ENCODE measurements at places on chromosomes 2 and 18.

DNA sequence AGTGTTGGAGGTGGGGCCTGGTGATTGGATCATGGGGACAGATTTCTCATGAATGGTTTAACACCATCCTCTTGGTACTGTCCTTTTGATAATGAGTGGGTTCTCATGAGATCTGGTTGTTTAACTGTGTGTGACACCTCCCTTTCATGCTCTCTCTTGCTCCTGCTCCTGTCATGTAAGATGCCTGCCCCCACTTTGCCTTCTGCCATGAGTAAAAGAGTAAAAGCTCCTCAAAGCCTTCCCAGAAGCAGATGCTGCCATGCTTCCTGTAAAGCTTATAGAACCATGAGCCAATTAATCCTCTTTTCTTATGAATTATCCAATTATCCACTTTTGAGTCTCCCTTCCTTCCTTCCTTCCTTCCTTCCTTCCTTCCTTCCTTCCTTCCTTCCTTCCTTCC, 317.7 kb downstream of the RDH14 start:
- H3K27ac ChIP-seq: no peak overlapping the region
- no peaks in the 10 kb centered on the region for H3K36me3 ChIP-seq
- H3K4me3 ChIP-seq: no peak overlapping the region
- no peaks in the 10 kb centered on the region for H3K4me1 ChIP-seq
- DNase-seq: no peak
- H3K27me3 ChIP-seq: peaks cover 4% of the 10 kb centered on the region

DNA sequence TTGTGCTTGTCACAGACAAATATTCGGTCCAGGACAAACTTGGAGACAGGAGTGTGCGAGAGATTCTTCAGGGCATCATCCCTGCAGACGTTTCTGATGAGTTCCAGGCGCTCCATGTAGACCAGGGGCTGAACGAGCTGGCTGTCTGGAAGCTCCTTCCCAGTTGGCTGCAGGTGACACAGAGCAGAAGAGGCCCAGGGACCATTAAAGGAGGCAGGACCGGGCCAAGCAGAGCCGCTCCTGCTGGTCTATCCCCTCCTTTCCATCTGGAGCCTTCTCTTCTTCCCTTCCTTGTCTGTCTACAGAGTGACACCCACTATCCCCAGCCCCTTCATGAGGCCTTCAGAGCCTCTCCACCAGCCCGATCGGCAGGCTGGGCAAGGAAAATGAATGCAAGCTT, 19.5 kb downstream of the CHST10 start:
- no peak overlapping the region for H3K27ac ChIP-seq
- no peak overlapping the region for H3K4me3 ChIP-seq
- H3K36me3 ChIP-seq: no peaks in the 10 kb centered on the region
- H3K27me3 ChIP-seq: no peaks in the 10 kb centered on the region

- no peak for DNase-seq
- no peak overlapping the region for H3K4me3 ChIP-seq
- no peaks in the 10 kb centered on the region for H3K4me1 ChIP-seq
- H3K36me3 ChIP-seq: no peaks in the 10 kb centered on the region
- H3K27me3 ChIP-seq: no peaks in the 10 kb centered on the region
- H3K27ac ChIP-seq: no peak overlapping the region
These were observed 151.3 kb downstream of the CCDC85A start for GRCh38 chr2:56335101-56335500.

GRCh38 chr2:150466741-150467620, 20.5 kb downstream of the RND3 start:
- no peaks in the 10 kb centered on the region for H3K27me3 ChIP-seq
- H3K27ac ChIP-seq: no peak overlapping the region
- H3K4me1 ChIP-seq: no peaks in the 10 kb centered on the region
- no peak for DNase-seq

DNA sequence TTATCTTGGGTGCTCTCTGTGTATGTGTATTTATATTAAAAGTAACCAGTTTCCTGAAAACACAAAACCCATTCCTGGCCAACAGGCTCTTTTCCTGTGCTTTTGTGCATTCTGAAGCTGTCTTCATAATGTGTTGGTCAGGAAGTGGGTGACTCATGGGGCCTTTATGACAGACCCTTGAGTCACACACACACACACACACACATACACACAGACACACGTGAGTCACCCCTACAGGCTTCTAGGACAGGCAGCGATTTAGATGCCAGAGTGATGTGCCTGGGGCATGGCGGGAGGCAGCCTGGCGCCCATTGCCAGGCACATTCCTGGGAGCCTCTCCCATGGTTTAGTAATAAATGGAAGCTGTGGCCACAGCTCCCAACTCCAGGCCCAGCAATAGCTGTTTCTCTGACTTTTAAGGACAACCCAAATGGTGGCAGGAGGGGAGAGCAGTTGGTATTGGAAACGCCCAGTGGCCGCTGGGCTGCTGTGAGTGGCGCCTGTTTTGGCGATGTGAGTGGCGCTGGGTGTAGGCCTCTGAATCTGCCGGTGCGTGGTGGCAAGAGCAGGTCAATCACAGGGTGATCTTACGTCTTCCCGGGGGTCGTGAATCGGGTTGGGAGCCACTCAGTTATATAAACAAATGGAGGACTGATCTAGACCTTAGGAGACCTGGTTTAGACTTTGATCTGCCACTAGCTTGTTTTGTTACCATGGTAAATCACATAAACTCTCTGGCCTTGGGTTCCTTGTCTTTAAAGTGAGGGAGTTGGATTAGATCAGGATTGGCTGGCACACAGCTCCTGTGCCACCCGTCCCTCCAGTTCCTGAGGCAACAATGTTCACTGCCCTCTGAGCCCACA, 150.7 kb upstream of the DLX2 start:
- peak overlapping the region; percentile 46 for H3K27ac ChIP-seq
- no peak overlapping the region for H3K4me3 ChIP-seq
- DNase-seq: peak; percentile 53

DNA sequence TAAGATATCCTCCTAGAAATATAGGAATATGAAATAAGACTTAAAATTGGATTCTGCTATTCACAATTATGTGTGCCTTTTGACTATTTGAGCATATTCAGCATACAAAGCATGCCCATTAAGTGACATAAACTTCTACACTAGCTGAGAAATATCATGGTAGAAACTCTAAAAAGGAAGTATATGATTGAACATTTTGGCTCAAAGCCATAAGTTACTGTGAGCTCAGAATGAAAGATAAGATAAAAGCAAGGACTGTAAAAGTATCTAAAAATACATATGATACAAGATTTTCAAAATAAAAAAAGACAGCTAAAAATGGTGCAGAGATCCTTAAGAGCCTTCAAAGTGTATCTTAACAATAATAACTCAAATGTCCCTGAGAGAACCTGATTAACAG, 340.5 kb upstream of the SLC39A10 start:
- H3K27me3 ChIP-seq: no peaks in the 10 kb centered on the region
- no peak for DNase-seq
- no peak overlapping the region for H3K27ac ChIP-seq
- no peaks in the 10 kb centered on the region for H3K36me3 ChIP-seq

GRCh38 chr2:222494104-222494739, 69.9 kb downstream of the SGPP2 start:
- no peak overlapping the region for H3K27ac ChIP-seq
- peaks cover 3% of the 10 kb centered on the region for H3K36me3 ChIP-seq
- no peaks in the 10 kb centered on the region for H3K4me1 ChIP-seq
- no peak for DNase-seq
- H3K27me3 ChIP-seq: peaks cover 5% of the 10 kb centered on the region

GRCh38 chr2:222669353-222669752, 2.1 kb upstream of the MOGAT1 start:
- DNase-seq: no peak
- H3K36me3 ChIP-seq: no peaks in the 10 kb centered on the region
- H3K4me3 ChIP-seq: no peak overlapping the region
- H3K27ac ChIP-seq: no peak overlapping the region

- peaks cover 25% of the 10 kb centered on the region for H3K27me3 ChIP-seq
- H3K27ac ChIP-seq: no peak overlapping the region
- peaks cover 4% of the 10 kb centered on the region for H3K36me3 ChIP-seq
- no peak overlapping the region for H3K4me3 ChIP-seq
- DNase-seq: no peak
These were observed 36.3 kb downstream of the TPRKB start for GRCh38 chr2:73700661-73701447.

DNA sequence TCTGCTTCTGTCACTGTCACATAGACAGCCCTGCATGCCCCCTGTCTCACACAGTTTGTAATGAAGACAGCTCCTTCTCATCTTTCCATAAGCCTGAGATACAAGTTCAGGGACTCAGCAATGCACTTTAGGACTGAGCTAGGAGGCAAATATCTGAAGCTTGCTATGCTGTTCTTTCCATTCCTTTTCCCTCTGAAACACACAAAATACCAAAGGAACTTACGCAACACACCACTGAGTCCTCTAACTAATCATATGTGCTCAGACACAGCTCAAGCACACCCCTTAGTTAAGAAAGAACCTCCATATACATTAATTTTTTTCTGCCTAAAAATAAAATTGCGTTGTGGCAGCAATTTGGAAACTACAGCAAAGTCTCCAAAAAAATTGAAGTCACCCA, 17.9 kb downstream of the SERPINB8 start:
- no peaks in the 10 kb centered on the region for H3K27me3 ChIP-seq
- DNase-seq: no peak
- H3K4me1 ChIP-seq: no peaks in the 10 kb centered on the region
- H3K27ac ChIP-seq: no peak overlapping the region
- peaks cover 8% of the 10 kb centered on the region for H3K36me3 ChIP-seq
- H3K4me3 ChIP-seq: no peak overlapping the region

DNA sequence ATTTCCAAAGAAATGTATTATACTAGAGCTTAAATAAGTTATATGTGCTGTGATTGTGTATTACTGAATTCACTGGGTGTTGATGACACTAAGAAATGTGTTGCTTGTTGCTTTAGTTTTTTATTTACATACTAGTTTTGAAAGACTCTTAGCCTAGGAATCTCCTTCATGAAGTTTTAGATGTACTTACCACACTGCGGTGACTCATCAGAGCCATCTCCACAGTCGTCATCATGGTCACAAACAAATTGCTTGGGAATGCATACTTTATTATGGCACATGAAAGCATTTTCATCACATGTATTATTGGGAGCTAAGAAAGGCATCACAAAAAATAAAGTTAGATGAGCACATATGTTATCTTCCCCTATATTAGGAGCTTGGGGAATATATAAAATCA, 1624.2 kb downstream of the LRP1B start:
- H3K27me3 ChIP-seq: no peaks in the 10 kb centered on the region
- no peak overlapping the region for H3K4me3 ChIP-seq
- no peaks in the 10 kb centered on the region for H3K36me3 ChIP-seq
- no peaks in the 10 kb centered on the region for H3K4me1 ChIP-seq

GRCh38 chr2:97950329-97951154, 45.2 kb downstream of the TMEM131 start:
- peaks cover 59% of the 10 kb centered on the region for H3K4me1 ChIP-seq
- H3K27me3 ChIP-seq: no peaks in the 10 kb centered on the region
- H3K27ac ChIP-seq: no peak overlapping the region
- H3K36me3 ChIP-seq: peaks cover 17% of the 10 kb centered on the region
- no peak for DNase-seq

DNA sequence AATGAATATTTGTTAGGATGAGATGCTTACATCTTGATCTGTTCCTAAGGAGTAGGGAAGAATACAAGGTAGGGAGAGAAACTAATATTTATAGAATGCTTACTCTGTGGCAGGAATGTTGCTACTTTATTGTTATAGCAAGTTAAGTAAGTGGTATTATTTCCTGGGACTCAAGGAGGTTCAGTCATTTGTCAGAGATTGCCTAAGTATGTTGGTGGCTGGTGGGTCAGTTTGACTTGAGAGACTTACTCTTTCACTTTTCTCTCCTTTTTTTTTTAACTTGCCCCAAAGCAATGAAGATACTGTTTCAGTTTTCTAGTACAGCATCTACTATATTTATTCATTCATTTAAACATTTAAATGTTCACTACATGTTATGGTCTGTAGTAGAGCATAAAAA, 209.2 kb upstream of the STON1 start:
- peaks cover 55% of the 10 kb centered on the region for H3K4me1 ChIP-seq
- no peaks in the 10 kb centered on the region for H3K27me3 ChIP-seq
- H3K36me3 ChIP-seq: peaks cover 32% of the 10 kb centered on the region
- H3K27ac ChIP-seq: peak overlapping the region; percentile 67

- H3K27ac ChIP-seq: peak overlapping the region; percentile 28
- DNase-seq: no peak
- no peaks in the 10 kb centered on the region for H3K27me3 ChIP-seq
- peaks cover 20% of the 10 kb centered on the region for H3K4me1 ChIP-seq
- peaks cover 31% of the 10 kb centered on the region for H3K36me3 ChIP-seq
- H3K4me3 ChIP-seq: no peak overlapping the region
These were observed 104.6 kb upstream of the EML6 start for GRCh38 chr2:54618646-54619565.

DNA sequence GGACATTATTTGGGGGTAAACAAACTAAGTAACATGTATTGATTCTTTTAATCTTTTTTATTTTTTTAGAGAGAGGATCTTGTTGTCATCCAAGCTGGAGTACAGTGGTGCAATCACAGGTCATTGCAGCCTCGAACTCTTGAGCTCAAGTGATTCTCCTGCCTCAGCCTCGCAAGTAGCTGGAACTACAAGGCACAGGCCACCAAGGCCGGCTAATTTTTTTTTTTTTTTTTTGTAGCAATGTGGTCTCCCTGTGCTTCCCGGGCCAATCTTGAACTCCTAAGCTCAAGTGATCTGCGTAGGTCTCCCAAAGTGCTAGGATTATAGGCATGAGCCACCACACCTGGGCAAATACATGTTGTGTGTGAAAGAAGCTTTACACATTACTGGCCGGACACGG, 29.6 kb downstream of the OLA1 start:
- DNase-seq: no peak
- no peak overlapping the region for H3K4me3 ChIP-seq
- peaks cover 6% of the 10 kb centered on the region for H3K4me1 ChIP-seq
- H3K27ac ChIP-seq: no peak overlapping the region
- peaks cover 7% of the 10 kb centered on the region for H3K36me3 ChIP-seq

DNA sequence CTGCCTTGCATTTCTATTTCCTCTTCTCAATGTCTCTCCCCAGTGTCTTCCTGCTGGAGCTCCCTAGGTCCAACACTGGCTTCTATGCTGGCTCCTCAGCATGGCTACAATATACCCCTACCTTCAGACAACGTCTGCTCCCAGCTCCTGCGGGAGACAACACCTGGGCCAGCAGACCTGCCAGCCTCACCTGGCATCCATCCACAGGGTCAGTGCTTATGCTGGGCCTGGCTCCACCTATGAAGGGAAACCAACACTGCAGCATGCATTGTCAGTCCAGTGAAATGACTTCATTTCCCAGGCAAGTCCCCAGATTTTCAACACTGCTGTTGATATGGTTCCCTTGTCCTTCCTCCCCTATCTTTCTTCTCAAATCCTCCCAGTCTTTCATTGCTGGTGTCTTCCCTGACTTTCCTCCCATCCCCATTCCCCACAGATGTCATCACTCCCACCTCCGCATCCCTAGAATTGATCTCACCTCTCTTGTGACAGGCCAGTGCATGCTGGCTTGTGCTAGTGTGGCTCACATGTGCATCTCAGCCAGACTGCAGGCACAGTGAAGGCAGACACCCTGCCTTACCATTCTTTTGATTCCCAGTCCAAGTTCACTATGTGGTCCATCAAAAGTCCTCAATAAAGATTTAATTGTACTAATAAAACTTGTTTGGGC, 98.0 kb downstream of the MYO5B start:
- H3K27ac ChIP-seq: no peak overlapping the region
- no peak overlapping the region for H3K4me3 ChIP-seq
- peaks cover 17% of the 10 kb centered on the region for H3K27me3 ChIP-seq
- no peaks in the 10 kb centered on the region for H3K4me1 ChIP-seq

GRCh38 chr2:9336241-9336575, 87.1 kb downstream of the ITGB1BP1 start:
- H3K4me3 ChIP-seq: no peak overlapping the region
- no peak overlapping the region for H3K27ac ChIP-seq
- no peaks in the 10 kb centered on the region for H3K27me3 ChIP-seq
- H3K36me3 ChIP-seq: no peaks in the 10 kb centered on the region
- DNase-seq: peak; percentile 10
- H3K4me1 ChIP-seq: peaks cover 7% of the 10 kb centered on the region
